ENCODE measurements at places on chromosomes 6 and 20.

- DNase-seq: no peak
Observed at GRCh38 chr20:63264519-63264918, 8.1 kb upstream of the ARFGAP1 start.

GRCh38 chr6:44967481-44967880 is 360.6 kb upstream of the RUNX2 start:
- DNase-seq: no peak

GRCh38 chr6:55866128-55866527 is 9.3 kb downstream of the BMP5 start:
- no peak for DNase-seq

GRCh38 chr6:71967436-71967835 is 81.1 kb downstream of the RIMS1 start:
- DNase-seq: no peak

DNA sequence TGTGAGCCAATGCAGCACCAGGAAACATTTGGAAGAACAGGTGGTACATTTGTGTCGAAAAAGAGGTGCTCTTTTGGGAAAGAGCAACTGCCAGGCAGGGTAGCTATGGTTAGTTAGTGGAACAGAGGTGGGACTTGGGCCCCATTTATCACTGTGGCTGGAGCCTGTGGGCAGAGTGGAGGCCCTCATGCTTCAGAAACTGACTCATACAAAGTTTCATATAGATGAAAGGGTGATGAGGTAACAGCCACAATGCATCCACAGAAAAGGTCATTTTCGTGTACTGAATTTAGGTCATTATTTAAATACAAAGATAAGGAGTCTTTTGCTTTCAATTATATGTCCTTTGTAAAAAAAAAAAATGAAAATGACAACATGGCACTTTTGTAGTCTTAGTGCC is 76.4 kb upstream of the HS3ST5 start:
- DNase-seq: no peak

Measured in stimulated activated CD4-positive, alpha-beta T cell treated with anti-CD3 and anti-CD28 coated beads, Interleukin-15, amount 100 ng/mL, for 48 hours (primary cell).